Sigmoid colon (tissue), 7 donors: ENCODE measurements at places on chromosomes 3 and 15. TPM values are rescaled to one million over a fixed set of nuclear protein-coding genes. Genes with fewer than 3 reads are reported as not detected.

DNA sequence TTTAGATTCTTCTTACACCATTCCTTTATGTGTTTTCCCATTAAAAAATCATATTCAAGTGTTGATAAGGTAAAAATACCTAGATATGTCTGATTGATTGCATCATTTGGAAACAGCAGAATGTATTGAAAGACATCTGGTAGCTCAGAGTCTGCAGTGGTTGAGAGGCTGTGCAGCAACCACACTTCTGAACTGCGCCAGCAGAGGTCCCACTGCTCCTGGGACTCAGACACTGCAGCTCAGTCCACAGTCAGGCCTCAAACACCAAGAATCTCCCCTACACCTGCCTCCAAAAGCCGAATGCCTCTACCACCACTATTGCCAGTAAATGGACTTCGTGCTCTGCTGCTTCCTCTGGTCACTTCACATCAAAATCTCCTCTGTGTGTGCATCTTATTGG is 176.9 kb upstream of the LMCD1 start:
- DNase-seq: no peak

- DNase-seq: no peak
Observed at GRCh38 chr15:97941572-97941971, 18.9 kb upstream of the ARRDC4 start.

DNA sequence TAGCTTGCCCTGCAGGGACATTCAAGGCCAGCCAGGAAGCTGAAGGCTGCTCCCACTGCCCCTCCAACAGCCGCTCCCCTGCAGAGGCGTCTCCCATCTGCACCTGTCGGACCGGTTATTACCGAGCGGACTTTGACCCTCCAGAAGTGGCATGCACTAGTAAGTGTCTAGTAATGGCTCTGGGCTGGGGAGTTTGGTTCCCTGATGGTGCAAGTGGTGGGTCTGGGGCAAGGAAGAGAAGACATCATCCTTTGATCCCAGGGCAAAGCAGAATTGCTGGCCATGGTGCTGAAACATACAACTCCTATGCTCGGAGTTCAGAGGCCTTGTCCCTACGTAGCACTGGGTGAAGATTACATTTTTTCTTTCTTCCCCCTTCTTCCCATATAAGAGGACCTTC is 311.4 kb downstream of the EPHB1 start:
- DNase-seq: no peak

DNA sequence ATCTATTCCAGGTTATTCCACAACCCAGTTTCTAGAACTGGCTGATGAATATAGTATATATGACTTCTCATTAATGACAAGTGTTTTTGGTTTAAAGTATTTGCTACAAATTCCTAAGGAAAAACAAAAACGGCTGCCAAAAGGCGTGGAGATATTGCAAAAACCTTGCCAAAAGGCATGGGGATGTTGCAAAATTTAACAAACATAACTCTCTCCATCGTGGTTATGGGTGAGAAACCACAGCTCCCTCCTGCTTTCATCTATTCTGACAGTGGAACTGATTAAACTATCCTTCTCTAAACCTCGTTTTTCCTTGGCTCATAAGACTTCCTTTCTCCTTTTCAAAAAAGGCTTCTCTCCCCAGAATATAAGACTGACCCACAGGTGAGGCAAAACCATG is 342.0 kb upstream of the PDZRN3 start:
- DNase-seq: no peak

GRCh38 chr3:41001556-41001955 is 197.7 kb upstream of the CTNNB1 start:
- no peak for DNase-seq

DNA sequence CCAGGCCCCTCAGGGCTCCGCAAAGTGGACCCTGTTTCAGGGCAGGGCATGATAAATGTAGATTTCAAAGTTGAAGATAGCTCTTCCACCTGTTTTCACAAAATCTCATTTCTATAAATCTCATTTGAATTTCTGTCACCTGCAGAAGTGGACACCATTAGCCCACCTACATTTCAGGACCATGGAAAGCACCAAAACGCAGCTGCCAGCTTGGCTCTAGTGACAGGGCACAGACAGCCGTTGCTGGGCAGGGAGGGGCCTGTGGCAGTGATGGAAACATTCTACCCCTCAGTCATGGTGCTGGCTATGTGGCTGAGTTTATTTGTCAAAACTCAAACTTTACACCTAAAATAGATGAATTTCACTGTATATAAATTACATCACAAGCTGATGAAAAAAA is 40.4 kb downstream of the PRR23E start:
- no peak for DNase-seq

- DNase-seq: no peak
Observed at GRCh38 chr3:18704326-18704725, 279.2 kb upstream of the SATB1 start.

- no peak for DNase-seq
Observed at GRCh38 chr3:51591231-51591630, 52.7 kb downstream of the RAD54L2 start.

ZCWPW2 gene
- 1.2 TPM for total RNA-seq

CLDN18 gene
- not detected for total RNA-seq

LSAMP gene
- 36.7 TPM for total RNA-seq

IGF2BP2 gene
- 14.7 TPM for total RNA-seq
